NCI-H774 (cell line): ENCODE measurements at places on chromosomes 11 and 22.

- DNase-seq = peak; percentile 62
Observed at GRCh38 chr11:133928628-133929059, 28.1 kb downstream of the IGSF9B start.

DNA sequence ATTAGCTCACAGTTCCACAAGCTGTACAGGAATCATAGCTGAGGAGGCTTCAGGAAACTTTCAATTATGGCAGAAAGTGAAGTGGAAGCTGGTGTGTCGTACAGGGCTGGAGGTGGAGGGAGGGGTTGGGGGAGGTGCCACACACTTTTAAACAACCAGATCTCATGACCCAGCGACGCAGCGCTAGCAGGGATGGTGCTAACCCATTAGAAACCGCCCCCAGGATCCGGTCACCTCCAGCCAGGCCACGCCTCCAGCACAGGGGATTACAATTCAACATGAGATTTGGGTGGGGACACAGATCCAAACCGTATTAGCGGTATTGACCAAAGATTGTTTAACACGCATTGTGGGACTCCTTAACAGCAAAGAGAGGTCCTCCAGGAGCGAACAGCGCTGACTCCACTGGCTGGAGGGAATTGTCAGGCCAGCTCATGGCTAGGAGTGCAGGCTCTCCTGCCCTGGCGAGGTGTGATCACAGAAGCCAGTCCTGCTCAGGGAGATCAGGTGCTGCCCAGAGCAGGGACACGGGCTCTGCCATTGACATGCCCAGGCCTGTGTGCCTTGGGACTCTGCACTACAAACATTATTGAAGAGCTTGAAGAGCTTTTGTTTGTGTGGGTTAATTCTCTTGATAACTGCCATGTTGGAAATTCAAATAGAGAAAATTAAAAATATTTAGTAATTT, 215.3 kb downstream of the TBC1D22A start:
- no peak for DNase-seq

GRCh38 chr22:32005453-32005852, 37.6 kb upstream of the SLC5A1 start:
- no peak for DNase-seq

DNA sequence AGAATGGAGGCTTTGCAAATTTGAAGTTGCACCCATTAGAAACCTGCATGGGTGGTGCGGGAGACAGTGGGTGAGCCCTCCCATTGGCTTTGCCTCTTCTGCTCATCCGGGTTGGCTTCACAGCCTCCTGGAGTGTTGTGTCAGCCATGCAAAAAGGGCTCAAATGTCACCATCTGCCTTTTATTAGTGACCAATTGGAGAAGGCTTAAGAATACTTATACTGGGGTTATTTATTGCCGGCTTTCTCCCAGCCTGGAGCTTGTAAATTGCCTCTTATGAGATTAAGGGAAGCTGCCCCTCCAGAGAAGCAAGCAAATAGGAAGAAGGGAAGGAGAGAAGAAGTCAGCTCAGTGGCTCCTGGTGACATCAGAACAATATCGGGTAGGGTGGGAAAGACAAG, 182.6 kb downstream of the ST3GAL4 start:
- no peak for DNase-seq

GRCh38 chr11:34192481-34193401, 87.3 kb downstream of the NAT10 start:
- DNase-seq = no peak

DNA sequence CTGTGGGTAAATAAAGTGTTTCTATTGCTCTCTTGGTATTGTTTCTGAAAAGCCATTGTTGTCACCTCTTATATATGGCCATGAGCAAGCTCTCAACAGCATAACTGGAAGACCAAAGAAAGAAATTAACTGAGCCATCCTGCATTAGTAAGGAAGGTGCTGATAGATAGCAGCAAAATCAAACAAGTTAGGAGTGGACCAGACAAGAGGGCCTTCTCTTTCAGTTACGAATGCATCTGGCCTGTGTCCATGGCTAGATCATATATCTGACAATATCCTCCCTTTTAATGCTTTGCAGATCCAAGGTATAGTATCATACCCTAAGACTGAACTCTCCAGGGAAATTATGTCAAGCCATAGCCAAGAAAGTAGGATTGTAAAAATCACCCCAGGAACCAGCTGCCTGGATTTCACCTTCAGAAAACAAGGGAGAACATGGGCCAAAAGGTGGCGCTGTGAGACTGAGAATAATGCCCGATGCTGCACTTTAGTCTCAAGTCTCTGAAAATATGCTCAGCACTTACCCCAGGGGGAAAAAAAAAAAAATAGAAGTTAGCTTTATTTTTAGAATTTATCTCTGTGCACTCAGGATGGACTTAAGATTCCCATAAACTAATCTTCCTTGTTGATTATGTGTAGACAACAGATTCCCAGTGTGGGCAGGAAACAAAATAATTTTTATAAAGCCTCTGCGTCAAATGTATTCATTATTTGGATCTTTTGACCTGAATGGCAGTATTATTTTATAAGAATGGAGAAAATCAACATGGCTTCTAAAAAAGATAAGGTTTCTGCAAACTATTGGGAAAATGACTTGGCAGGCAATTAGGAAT, 415.1 kb downstream of the ETS1 start:
- peak; percentile 76 for DNase-seq
